Vagina (tissue), 2 donors: ENCODE measurements at places on chromosomes 1 and 21.

DNA sequence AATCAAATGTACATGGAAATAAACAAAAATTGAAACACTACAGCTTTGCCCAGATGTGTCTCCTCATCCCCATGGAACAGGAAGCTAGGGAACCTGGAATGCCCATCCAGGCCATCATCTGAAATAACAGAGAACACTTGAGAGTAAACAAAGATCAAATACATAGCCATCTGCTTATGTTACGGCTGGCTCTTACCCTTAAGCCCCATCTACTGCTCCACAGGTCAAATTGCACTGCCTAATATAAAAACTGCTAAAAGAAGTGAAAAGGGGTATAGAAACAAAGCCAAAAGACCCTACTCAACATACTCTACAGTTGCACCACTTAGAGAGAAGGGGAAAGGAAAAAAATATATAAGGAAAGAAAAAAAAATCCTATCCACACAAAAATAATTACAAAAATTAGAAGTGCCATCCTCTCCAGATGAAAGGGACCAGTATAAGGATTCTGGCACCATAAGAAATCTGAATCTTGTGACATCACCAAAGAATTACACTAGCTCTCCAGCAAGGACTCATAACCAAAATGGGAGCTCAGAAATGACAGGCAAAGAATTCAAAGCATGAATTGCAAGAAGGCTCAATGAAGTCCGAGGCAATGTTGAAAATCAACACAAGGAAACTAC is 26.9 kb downstream of the OR6Y1 start:
- DNase-seq, result no peak

GRCh38 chr1:85839459-85839858 is 131.2 kb upstream of the ZNHIT6 start:
- no peak for DNase-seq

- DNase-seq, result no peak
These were observed 12.6 kb upstream of the IL12RB2 start for GRCh38 chr1:67294836-67295617.

- no peak for DNase-seq
These were observed 11.4 kb downstream of the DOCK7 start for GRCh38 chr1:62676611-62677356.

- DNase-seq, result no peak
These were observed 26.4 kb downstream of the DENND2D start for GRCh38 chr1:111174070-111174469.

DNA sequence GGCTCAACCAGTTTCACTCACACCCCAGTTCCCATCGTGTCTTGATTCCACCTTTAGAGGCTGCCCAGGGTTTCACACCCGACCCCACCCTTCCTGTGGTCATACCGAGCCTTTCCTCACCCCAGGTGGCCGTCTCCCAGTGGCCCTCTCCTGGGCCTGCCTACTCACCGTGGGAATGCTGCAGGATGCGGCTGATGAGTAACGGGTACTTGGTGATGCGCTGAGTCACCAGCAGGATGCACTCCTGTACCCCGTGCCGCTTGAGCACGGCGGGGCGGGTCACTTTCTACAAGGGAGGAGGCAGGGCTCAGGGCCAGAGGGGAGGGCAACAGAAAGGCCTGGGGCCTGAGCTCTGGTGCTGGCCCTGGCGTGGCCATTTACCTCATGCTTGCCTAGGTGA is 16.4 kb downstream of the ARHGEF2 start:
- DNase-seq, result no peak

GRCh38 chr1:84508510-84508909 is 2.1 kb upstream of the GNG5 start:
- no peak for DNase-seq

DNA sequence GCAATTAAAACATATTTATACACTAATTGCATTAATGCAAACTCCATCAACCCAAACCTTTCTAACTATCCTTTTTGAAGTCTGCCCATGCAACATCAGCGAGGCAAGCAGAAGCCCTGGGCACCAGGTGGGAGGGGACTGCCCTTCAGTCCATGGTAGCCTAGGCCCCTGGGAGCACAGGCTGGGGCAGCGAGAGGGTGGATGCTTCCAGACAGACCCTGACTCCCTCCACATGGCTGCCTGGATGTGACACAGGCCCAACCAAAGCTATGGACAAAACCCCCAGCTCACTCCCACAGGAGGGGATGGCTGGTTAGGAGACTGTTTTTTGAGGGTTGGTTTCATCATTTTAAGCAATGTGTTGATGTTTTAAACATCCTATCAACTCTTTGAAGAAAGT is 17.8 kb upstream of the LRRC47 start:
- DNase-seq, result no peak

DNA sequence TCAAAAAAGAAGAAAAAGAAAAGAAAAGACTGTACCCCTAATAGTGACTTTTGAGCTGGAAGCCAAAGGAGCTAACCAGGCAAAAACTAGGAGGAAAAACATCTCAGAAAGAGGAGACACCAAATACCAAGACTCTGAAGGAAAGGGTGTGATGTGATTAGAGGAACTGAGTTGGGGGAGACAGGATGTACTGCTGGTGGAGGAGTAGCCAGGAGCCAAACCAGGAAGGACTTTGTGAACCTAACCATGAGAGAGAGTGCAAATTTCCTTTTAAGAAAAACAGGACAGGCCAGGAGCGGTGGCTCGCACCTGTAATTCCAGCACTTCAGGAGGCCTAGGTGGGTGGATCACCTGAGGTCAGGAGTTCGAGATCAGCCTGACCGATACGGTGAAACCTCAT is 4.1 kb upstream of the RBP7 start:
- DNase-seq, result no peak

DNA sequence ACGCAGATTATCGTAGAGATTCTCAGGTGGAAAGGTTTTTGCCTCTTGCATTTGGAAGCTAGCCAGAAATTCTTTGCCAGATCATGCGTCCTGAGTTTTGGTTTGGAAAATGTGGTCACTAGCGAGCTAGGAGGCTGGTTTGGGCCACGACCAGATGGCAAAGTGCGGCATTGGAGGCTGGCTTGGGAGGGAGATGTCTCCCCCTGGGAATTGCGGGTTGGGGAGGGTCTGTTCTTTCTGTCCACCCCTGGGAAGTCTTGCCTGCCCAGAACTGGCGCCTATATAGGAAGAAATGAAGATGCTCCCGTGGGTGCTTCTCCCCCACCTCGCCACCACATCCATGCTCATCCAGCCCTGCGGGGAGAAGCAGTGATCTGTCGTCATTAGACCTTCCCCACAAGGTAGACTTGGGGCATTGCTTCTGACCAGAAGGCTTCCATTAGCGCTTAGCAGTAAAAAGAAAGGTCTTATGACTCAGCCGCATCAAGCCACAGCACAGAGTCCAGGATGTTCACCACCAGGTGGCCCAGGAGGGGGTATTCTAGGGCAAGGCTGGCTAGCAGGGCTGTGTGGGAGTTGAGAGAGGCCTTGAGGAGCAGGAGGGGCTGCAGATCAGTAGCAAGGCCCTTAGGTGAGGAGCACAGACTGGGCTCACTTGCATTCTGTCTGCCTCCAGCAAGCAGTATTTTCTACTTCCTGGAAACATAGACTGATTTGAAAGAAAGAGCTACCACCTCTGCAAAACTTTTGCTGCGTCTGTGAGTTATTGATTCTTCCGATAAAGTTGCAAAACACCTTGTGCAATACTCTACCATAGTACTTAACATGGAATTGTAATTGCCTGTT is 1.5 kb upstream of the PTP4A2 start:
- no peak for DNase-seq

GRCh38 chr21:31554511-31555022 is 104.9 kb upstream of the SOD1 start:
- no peak for DNase-seq

- no peak for DNase-seq
These were observed 11.3 kb upstream of the DIPK1A start for GRCh38 chr1:92972409-92973129.

DNA sequence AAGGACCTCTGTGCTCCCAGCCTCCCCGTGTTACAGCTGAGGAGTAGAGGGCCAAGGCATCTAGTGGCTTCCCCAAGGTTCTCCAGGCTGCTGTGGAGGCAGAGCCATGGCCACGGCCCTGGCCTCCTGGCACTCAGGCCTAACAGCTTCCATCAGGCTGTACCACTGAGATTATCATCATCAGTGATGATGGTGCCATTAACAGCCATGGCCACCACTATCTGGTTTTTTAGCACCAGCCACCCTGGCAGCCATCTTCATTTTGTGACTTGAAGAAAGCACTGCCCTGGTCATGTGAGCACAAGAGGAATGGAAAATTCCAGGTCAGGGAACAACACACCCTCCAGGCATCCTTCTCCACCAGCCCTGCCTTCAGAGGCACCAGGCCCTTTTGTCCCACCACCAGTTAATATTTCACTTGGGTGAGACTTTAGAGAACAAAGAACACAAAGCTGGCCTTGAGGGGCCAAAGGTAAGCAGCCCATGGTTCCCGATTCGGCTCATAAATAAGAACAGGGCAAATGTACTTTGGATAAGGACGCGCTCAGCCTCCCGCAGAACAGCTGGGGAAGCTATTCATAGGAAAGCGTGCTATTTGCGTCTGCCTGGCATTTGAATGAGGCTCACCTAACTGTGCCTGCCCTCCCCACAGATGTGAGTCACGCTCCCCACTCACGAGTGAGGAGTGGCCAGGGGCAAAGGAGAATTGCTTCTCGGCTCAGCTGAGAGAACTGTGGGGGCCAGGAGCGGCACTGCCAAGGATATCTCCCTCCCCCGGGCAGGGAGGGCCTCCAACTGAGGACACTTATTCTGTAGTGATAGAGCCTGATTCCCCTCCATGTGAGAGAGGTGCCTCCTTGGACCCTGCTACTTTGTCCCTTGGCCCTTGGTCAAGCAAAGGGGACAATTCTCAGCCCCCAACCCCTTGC is 95.6 kb downstream of the CD58 start:
- DNase-seq, result no peak

- DNase-seq, result no peak
These were observed 356.1 kb downstream of the OMA1 start for GRCh38 chr1:58190267-58190988.

DNA sequence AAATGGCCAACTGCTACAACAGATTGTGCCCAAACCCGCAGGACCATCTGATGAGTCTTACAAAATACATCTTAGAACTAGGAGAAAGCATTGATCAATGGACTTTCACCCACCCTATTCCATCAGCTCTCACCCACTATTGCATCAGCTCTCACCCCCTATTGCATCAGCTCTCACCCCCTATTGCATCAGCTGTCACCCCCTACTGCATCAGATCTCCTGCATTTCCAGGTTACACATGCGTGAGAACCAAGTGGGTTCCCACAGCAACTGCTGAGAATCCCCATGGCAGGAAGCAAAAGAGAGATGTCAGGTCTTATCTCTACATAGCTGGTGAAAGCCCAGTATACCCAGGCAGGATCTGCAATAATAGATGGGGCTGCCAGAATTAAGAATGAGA is 533.5 kb downstream of the LTN1 start:
- DNase-seq, result no peak

GRCh38 chr1:82830690-82831380 is 1030.1 kb downstream of the ADGRL2 start:
- no peak for DNase-seq

DNA sequence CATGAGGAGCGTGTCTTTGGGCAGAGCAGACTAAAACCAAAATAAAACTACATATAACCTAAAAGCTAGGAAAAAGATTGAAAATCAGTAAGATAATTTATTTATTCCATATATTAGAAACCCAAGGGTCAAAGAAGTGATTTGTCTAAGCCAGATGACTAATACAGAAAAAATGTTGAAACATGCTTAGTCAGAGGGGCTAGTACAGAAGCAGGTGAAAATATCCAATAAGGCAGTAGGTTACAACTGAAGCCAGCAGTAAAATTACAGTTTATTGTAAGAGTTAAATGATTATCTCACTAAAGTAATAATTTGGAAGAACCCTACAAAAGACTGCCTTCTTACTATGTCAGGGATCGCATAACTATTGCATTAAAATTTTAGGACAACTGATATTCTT is 1190.9 kb upstream of the PRMT6 start:
- DNase-seq, result no peak

DNA sequence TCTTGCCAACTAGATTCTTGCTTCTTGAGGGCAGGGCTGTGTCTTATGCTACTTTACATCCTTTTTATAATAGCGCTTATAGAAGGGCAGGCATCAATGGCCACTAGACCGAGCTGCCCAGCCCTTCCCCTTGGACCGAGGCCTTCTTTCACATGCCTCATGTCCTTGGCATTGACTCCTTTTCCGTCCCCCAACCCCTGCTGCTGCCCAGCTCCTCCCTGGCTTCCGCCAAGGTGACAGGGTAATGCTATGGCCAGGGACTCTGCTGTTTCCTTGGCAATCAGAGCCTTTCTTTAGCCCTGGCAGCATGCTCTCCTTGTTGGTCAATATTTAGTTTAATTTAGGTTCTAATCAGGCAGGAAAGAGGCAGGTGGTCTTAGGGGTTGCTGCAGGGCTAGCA is 48.2 kb downstream of the DDX20 start:
- DNase-seq, result no peak

- DNase-seq, result no peak
These were observed 642 bp downstream of the HCRTR1 start for GRCh38 chr1:31617916-31618746.

- DNase-seq, result no peak
These were observed 72.5 kb upstream of the GOLT1A start for GRCh38 chr1:204286315-204286714.

GRCh38 chr1:21693732-21694131 is 24.6 kb upstream of the RAP1GAP start:
- no peak for DNase-seq

GRCh38 chr1:68112835-68113243 is 62.4 kb upstream of the DIRAS3 start:
- no peak for DNase-seq

GRCh38 chr1:1230656-1231399 is 973 bp downstream of the SDF4 start:
- no peak for DNase-seq

GRCh38 chr1:205525495-205526285 is 21.2 kb downstream of the CDK18 start:
- no peak for DNase-seq

DNA sequence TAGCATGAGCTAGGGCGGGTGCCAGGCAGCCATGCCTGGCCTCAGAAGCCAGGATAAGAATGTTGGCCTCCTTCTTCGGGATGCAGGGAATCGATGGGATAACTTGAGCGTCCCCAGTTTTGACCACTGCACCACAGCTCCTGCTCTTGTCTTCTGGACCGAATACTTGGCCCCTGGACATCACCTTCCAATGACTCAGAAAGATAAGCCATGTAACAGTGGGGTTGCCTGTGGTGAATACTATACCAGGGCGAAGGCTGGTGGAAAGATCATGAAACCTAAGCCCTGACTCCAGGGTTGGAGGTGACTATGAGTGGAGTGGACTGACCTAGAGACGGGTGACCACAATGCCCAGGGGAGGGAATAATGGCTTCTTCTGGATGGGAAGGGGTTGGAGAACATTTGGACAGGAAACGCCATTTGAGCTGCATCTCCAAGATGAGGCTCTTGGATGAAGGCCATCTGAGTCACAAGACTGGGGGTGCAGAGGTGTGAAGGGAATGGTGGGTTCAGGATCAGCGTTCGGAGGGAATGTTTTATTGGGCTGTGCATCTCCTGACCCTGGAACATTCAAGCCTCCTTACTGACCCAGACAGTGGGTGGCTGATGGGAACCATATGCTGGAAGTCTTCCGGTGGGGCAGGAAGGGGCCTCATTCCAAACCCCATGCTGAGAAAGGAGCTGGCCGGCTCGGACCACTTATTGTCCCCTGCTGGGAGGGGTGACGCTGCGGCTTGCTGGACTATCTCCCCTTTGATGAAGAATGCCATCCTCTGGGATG is 18.5 kb upstream of the KCNE2 start:
- DNase-seq, result peak; percentile 25

GRCh38 chr1:160488347-160489058 is 34.6 kb downstream of the SLAMF6 start:
- no peak for DNase-seq

- no peak for DNase-seq
These were observed 48.4 kb downstream of the FAAP20 start for GRCh38 chr1:2145946-2146835.
